ENCODE measurements at places on chromosomes 16 and 17.

- no peak for DNase-seq
These were observed 4.3 kb upstream of the ADGRG1 start for GRCh38 chr16:57624044-57624688.

GRCh38 chr17:46115699-46116098, 77.5 kb downstream of the KANSL1 start:
- DNase-seq: no peak

DNA sequence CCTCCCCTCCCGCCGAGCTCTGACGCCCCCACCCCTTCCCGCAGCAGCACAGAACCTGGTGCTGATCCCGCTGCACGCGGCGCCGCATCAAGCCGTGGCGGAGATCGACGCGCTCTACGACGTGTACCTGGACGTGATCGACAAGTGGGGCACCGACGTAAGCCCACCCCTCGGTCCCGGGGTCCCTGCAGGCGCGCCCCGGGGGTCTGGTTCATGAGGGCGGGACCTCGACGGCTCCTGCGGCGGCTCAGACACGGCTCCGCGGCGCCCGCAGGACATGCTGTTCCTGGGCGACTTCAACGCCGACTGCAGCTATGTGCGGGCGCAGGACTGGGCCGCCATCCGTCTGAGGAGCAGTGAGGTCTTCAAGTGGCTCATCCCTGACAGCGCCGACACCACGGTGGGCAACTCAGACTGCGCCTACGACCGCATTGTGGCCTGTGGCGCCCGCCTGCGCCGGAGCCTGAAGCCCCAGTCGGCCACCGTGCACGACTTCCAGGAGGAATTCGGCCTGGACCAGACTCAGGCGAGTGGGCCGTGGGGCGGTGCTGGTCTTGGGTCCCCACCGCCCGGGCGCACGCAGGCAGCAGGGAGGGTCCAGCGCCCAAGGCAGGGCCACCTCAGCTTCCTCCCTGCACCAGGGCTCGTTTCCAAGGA, 1.4 kb downstream of the DNASE1L2 start:
- DNase-seq: no peak

- DNase-seq: no peak
These were observed 15.4 kb upstream of the KIF2B start for GRCh38 chr17:53807286-53807685.

- DNase-seq: no peak
These were observed 533.2 kb upstream of the CDH5 start for GRCh38 chr16:65833171-65833871.

DNA sequence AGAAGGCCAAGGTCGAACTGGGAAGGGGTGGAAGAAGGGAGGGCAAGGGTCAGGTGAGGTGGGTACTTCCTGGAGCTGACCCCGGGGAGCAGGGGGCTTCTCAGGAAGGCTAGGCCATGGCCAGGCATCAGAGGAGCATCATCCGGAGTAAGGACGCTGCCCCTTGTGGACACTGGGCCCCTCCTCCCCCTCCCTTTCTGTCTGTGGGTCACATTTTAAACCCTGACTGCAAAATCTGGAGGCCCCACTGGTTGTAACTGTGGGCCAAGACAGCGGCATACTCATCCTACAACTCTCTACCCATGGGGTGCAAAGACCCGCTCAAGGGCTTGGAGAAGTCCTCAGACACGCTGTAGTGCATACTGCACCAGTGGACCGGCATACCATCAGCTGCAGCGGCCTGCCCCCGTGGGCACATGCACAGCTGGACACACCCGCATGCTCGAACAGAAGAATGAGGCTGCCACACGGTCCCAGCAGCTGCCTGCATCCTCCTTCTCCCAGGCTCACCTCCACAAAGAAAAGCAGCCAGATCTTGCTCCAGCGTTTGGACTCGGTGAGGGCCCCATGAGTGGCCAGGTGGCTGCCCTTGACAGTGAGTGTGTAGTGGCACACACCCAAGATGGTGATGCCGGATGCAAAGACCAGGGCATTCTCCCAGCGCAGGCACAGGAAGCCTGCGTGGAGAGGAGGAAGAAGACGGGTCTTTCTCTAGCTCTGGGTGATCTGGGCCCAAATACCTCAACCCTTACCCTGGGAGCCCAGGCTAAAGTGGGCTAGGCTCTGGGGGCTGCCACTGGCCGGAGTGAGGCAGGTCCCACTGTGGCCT, 1.2 kb downstream of the FADS6 start:
- no peak for DNase-seq

DNA sequence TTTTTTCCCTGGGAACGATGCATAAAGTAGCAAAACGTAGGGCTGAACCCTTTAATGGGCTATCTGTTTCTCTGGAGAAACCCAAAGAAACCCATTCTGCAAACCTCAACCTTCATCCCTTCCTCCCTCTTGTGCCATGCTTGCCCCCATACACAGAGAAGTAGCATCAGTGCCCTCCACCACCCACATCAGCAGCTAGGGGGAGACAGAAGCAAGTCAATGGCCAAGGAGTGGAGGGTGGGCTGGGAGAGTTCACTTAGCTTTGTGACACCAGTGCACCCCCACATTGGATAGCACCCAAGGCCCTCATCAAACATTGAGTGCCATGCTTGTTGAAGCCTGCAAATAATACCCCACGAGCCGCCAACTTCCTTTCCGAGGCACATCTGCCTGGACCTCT, 282.4 kb downstream of the ABCC12 start:
- DNase-seq: no peak

DNA sequence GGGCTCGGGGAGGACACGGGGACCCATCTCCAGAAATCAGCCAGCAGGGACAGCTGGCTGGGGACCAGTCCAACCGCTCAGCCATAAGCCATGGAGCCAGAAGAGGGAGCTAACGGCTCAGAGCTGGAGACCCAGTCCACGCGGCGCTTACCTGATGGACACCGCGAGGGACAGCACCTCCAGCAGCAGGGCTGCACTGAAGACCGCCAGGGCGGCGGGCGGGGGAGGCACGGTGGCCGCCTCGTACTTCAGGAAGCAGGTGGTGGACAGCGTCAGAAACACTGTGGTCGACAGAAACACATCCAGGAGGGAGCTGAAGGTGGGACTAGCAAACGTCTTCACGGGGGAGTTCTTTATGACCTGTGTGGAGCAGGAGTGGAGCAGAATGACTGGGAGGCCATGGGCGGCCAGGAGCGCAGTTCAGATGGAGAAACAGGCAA, 102.6 kb upstream of the CREBBP start:
- no peak for DNase-seq

DNA sequence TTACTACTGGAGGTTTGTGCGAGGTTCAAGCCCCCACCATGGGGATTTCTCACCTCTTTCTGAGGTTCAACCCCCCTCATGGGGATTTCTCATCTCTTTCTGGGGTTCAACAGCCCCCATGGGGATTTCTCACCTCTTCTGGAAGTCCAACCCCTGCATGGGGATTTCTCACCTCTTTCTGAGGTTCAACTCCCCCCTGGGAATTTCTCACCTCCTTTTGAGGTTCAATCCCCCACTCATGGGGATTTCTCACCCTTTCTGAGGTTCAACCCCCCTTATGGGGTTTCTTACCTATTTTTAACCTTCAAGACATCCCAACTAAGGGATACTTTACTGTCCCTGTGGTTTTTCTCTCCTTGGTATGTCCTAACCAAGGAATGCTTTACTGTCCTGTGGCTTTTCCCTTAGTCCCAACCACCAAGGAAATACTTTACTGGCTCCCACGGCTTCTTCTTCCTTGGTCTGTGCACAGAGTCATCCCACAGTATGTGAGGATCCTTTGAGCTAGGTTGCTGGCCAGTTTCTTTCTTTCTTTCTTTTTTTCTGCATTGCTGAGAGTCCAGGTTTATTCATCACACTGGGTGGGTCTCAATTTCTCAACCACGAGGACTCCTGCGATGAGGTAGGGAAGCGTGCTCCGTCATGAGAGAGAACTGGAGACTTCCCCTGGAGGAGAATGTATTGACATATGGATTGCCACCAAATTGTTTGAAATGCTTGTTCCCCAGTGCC, 2140.2 kb downstream of the TP53TG3F start:
- DNase-seq: no peak

GRCh38 chr16:1610899-1611632, 806 bp downstream of the IFT140 start:
- no peak for DNase-seq

- peak; percentile 46 for DNase-seq
These were observed at the start of gene SLFN11 for GRCh38 chr17:35373534-35373983. TSS of gene SLFN11 (minus strand) at chr17:35373621. CDS start at chr17:35363807, 9,814 bp downstream.

GRCh38 chr17:64772845-64773299, 110.8 kb upstream of the SMURF2 start:
- no peak for DNase-seq

GRCh38 chr16:77404775-77405174, 30.1 kb downstream of the ADAMTS18 start:
- no peak for DNase-seq

DNA sequence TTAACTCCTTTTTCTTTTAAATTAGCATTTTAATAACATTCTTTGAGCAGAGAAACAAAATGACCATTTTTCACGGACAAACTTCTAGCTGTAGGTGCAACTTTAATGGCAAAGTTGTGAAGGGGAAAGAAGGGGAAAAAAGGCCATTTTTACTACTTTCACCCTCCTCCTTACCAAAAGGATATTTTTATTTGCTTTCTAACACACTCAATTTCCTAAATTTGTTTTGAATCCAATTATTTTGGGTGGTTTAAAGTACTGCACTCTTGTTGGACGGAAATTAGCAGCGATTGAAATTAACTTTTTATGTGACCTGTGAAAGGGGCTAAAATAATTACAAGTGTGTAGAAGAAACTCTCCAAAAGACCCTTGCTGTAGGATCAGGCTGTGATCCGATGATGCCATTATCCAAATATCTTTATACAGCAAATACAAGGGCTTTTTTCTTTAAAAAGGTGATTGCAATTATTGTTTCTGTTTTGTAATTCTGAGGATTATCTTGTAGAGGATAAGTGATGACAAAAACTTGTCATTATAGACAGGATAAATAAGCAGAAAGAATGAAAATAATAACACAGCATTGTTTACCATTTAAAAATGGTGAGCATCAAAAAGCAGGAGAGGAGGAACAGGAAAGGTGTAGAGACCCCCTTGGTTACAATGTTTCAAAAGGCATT, 42.4 kb downstream of the SNX11 start:
- no peak for DNase-seq

DNA sequence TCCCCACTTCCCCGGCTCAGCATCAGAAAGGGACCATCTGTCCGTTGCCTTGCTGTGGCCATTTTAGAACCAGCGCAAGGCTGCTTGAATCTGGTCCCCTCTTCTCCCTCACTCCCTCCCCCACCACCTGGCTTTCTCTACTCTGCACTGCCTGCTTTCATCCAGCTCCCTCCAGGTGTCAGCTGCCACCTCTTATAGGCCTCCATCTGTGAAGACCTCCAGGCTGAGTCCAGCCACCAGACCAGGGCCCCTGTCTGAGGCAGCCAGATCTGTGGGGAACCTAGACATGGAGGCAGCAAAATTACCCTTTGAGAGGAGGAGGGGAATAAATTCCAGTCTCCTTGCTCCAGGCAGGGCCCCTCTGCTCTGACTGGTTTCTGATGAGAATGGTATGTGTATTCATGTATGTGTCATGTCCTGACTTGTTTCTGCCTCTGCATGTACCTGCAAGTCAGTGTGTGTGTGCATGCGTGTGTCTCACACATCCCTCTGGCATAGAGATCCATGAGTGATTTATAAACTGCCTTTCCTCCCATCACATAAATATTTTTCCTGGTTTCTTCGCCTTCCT, 21.1 kb downstream of the MINK1 start:
- DNase-seq: no peak

- DNase-seq: no peak
These were observed 15.8 kb upstream of the UQCRC2 start for GRCh38 chr16:21937336-21937829.

DNA sequence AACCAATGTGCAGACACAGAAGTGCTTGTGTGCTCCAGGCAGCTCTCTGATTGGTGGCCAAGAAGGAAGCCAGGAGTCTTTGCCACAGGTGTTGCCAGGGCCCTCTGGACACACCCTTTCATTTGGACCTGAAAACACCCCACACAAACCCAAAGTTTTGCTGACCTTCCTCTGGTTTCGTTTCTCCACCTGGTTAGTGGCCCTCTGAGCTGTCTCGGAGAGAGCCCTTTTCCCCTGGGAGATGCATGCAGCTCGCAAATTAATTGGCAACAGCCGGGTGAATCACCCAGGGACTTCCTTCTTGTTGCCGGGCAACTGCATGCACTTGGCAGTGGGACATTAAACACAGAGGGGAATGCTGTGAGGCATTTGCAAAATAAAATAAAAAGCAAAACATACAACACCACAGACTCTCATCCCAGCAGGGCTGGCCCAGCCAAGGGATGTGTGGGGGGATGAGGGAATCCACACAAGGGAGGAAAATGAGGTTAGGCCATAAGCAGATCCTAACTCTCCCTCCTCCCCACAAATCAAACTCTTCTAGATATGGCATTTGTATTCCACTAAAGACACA, 286.6 kb downstream of the SOX9 start:
- DNase-seq: no peak

DNA sequence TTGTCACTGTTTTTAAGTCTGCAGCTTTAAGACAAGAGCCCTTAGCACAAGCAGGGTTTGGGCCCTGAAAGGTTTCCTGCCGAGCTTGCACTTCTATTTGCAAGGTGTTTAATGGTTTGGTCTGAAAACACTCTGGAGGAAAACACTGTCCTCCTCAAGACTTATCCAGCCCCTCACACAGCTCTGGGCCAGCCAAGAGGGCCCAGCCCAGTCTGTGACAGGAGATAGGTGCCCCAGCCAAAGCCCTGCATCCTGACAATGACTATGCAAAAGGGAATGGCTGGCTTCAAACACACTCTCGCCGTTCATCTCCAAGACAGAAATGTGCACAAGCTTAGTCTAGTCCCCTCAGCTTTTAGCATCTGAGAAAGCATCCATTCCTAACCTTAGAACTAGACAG, 26.9 kb downstream of the MPG start:
- no peak for DNase-seq

GRCh38 chr17:67523101-67523500, 146.0 kb downstream of the PITPNC1 start:
- no peak for DNase-seq

DNA sequence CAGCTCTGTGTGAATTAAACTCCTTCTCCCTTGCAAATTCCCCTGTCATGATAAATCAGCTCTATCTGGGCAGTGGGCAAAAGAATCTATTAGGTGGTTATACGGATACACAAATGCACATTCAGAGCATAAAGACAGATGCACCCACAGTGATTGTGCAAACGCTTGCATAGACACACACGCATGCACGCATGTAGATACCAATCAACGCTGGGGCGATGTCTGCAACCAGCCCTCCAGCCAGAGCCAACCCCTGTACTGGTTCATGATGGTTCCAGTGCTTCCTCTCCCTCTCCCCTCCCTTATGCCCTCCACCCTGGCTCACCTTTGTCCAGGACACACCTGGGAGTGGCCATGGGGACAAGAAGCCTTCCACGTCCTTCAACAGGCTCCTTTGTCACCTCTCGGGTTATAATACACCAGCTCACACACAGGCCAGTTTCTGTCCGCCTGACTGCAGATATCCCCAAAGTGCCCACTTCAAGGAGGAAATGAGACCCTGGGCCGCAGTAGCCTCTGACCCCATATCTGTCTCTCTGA, 33.1 kb upstream of the SNN start:
- DNase-seq: no peak
